Activated CD8-positive, alpha-beta T cell treated with anti-CD3 and anti-CD28 coated beads, Interleukin-2, amount 10 ng/mL, durations not matched to agents 7 days and 5 days (primary cell): ENCODE measurements at places on chromosomes 3 and 15. TPM values are rescaled to one million over a fixed set of nuclear protein-coding genes. Genes with fewer than 3 reads are reported as not detected.
A peak's percentile ranks its signal among the peaks of the same experiment; 100 is the strongest.

The ITIH3 gene
- not detected for total RNA-seq

The SPCS1 gene
- total RNA-seq, result 96.1 TPM

The ITIH4 gene
- 16.3 TPM for total RNA-seq

The CFAP161 gene
- total RNA-seq, result not detected

The CPOX gene
- 65.3 TPM for total RNA-seq

DNA sequence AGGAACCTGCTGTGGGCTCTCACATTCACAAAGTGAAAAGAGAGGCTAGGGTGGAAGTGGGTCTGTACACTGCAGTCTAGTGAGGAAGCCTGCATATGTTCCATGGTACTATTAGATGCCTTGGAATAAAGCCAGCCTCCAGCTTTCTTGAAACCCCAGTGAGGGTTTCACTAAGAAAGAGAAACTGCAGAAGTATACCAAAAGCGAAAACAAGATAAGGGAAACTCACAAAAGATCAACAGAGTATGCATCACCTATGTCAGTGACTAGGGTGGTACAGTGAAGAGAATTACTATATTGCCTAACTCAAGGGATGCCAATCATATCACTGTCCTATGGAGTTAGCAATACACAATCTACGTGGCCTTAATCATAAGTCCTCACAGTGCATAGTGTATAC is 212.5 kb upstream of the GADL1 start:
- no peak for DNase-seq
- H3K36me3 ChIP-seq, result peaks cover 3% of the 10 kb centered on the region
- H3K27ac ChIP-seq, result no peak overlapping the region

GRCh38 chr3:179229177-179229576 is 21.7 kb downstream of the KCNMB3 start:
- no peak overlapping the region for H3K27ac ChIP-seq
- H3K4me1 ChIP-seq, result no peaks in the 10 kb centered on the region
- H3K27me3 ChIP-seq, result no peaks in the 10 kb centered on the region
- DNase-seq, result no peak

DNA sequence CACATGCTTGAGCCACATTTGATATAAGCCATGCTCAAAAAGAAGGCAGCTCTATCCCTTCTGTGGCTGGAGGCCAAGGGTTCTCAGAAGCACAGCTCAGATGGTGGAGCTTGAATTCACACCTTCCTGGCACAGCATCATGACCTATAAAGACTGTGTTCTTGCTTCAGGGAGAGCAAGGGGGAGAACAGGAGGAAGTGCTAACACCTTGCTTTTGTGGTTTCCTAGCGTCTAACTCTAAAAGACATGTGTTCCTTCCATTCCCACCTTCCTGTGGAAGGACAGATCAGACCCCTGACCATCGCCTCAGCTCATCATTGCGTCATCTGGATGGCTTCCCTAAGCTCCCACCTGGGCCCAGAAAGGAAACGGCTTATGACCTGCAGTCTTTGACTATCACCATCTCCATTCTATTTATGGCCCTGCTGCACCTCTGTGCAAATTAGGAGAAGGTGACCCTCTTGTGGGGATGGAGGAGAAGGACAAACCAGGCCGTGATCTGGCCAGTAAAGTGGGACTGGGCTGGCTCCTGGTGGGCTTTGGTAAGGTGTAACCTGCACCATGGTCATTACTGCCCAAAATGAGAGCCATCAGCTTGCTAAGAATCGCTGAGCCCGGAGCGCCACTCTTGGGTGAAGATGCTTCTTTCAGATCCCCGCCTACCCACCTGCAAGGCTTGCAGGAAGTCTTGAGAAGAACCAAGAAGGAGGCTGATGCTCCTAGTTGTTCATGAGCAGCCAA is 128.5 kb downstream of the SERPINI1 start:
- no peak overlapping the region for H3K27ac ChIP-seq
- no peak overlapping the region for H3K4me3 ChIP-seq
- no peak for DNase-seq
- H3K36me3 ChIP-seq, result no peaks in the 10 kb centered on the region
- H3K4me1 ChIP-seq, result no peaks in the 10 kb centered on the region

- no peaks in the 10 kb centered on the region for H3K27me3 ChIP-seq
- H3K27ac ChIP-seq, result no peak overlapping the region
- no peak for DNase-seq
Observed at GRCh38 chr3:189685291-189685690, 54.1 kb downstream of the TP63 start.

- no peak for DNase-seq
- peaks cover 55% of the 10 kb centered on the region for H3K27me3 ChIP-seq
- no peak overlapping the region for H3K27ac ChIP-seq
- H3K36me3 ChIP-seq, result no peaks in the 10 kb centered on the region
- no peak overlapping the region for H3K4me3 ChIP-seq
Observed at GRCh38 chr15:100887211-100887913, 7.7 kb downstream of the ALDH1A3 start.

- H3K27me3 ChIP-seq, result peaks cover 2% of the 10 kb centered on the region
- H3K36me3 ChIP-seq, result no peaks in the 10 kb centered on the region
- no peak overlapping the region for H3K27ac ChIP-seq
- DNase-seq, result no peak
Observed at GRCh38 chr3:135229018-135229495, 434.0 kb downstream of the EPHB1 start.

DNA sequence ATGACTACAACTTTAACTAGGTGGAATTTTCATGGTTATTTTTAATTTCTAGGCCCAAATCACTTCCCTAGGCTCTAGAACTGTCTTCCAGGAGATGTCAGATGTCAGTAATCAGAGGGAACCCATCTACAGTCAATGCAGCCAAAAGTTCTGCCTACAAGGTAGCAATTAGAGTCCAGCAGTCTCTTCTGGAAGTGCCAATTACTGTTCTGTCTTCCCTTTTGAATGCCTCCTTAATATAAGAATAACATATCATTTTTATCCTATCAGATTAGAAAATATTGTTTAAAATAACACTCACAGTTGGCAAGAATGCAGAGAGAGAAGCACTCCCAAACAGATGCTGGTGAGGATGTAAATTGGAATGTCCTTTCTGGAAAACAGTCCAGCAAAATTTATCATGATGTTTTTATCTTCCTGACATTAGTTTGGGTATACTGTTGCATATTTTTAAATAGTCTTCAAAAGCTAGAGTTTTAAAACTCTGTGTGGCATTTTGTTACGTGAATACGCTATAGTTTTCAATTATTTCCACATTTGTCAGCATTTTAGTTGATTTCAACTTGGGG is 543.7 kb downstream of the FHIT start:
- H3K36me3 ChIP-seq, result peaks cover 3% of the 10 kb centered on the region
- no peak for DNase-seq
- H3K4me1 ChIP-seq, result no peaks in the 10 kb centered on the region
- H3K27ac ChIP-seq, result no peak overlapping the region
- H3K4me3 ChIP-seq, result no peak overlapping the region

- no peaks in the 10 kb centered on the region for H3K36me3 ChIP-seq
- no peak overlapping the region for H3K4me3 ChIP-seq
- no peak for DNase-seq
- no peak overlapping the region for H3K27ac ChIP-seq
- H3K4me1 ChIP-seq, result no peaks in the 10 kb centered on the region
- H3K27me3 ChIP-seq, result no peaks in the 10 kb centered on the region
Observed at GRCh38 chr3:75110741-75111140, 496.3 kb upstream of the CNTN3 start.

- peak; percentile 24 for DNase-seq
- H3K27ac ChIP-seq, result no peak overlapping the region
- H3K27me3 ChIP-seq, result peaks cover 43% of the 10 kb centered on the region
- no peaks in the 10 kb centered on the region for H3K36me3 ChIP-seq
Observed at GRCh38 chr3:115512565-115513415, 110.5 kb upstream of the GAP43 start.

DNA sequence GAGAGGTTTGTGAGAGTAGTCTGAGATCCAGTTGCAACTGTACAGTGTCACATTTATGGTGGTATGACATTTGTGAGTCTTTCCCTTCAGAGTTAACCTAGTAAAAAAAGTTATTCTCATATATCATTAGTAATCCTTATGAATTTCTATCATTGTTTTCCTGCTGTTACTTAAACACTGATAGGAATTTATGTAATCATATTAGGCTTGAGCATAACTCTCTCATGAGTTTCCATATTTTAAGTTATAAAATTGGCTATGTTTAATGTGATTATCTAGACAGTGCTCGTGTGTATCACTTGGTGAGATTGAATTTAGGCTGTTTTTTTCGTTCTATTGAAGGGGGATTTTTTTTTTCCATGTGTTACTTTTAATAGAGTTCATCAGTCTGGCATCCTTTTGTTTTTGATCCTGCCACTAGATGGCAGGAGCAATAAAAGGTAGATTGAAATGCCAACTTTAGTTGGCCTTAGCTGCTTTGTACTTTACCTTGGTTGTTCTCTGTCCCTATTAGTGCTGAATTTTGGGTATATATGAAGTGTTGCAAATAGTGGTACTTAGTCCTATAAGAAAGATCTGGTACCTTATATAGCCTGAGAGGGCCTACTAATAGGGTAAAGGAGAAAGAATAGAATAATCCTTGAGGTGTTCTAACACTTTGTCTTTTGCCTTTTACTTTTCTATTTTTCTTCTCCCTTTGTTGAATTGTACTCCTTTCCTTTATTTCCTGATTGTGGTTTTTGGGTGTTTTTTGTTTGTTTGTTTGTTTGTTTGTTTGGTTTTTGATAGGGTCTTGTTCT is 17.9 kb downstream of the STT3B start:
- H3K4me3 ChIP-seq, result no peak overlapping the region
- DNase-seq, result no peak
- H3K4me1 ChIP-seq, result peaks cover 59% of the 10 kb centered on the region
- peaks cover 36% of the 10 kb centered on the region for H3K36me3 ChIP-seq
- H3K27me3 ChIP-seq, result no peaks in the 10 kb centered on the region

GRCh38 chr3:49098429-49098828 is 4.6 kb upstream of the QRICH1 start:
- H3K27me3 ChIP-seq, result no peaks in the 10 kb centered on the region
- no peak for DNase-seq
- no peak overlapping the region for H3K4me3 ChIP-seq
- peaks cover 26% of the 10 kb centered on the region for H3K4me1 ChIP-seq
